Esophagus muscularis mucosa (tissue), 4 donors: ENCODE measurements at places on chromosomes 5 and 9. TPM values are rescaled to one million over a fixed set of nuclear protein-coding genes. Genes with fewer than 3 reads are reported as not detected.

MAP3K1 gene
- 12.3 TPM for total RNA-seq

TRIM7 gene
- 2.1 TPM for total RNA-seq

FAM221B gene
- total RNA-seq: not detected

SPDL1 gene
- total RNA-seq: 3.8 TPM

CTNND2 gene
- 1.3 TPM for total RNA-seq

CDO1 gene
- total RNA-seq: 14.7 TPM

TMOD1 gene
- total RNA-seq: 71.0 TPM

CATSPER3 gene
- total RNA-seq: not detected

KCNIP1 gene
- total RNA-seq: not detected

GABRA6 gene
- total RNA-seq: not detected

OMD gene
- total RNA-seq: 19.9 TPM

ABITRAM gene
- total RNA-seq: 6.3 TPM

GADD45G gene
- total RNA-seq: 90.3 TPM

GRCh38 chr9:16824545-16825330, 45.7 kb downstream of the BNC2 start:
- no peak for DNase-seq
- no peaks in the 10 kb centered on the region for H3K36me3 ChIP-seq
- peaks cover 71% of the 10 kb centered on the region for H3K4me1 ChIP-seq
- peak overlapping the region; percentile 59 for H3K27ac ChIP-seq
- H3K4me3 ChIP-seq: no peak overlapping the region

GRCh38 chr5:72308853-72309191, 11.2 kb downstream of the MRPS27 start:
- no peak overlapping the region for H3K4me3 ChIP-seq
- H3K27ac ChIP-seq: peak overlapping the region; percentile 96
- peaks cover 11% of the 10 kb centered on the region for H3K36me3 ChIP-seq
- H3K27me3 ChIP-seq: no peaks in the 10 kb centered on the region
- H3K4me1 ChIP-seq: peaks cover 25% of the 10 kb centered on the region
- no peak for DNase-seq

GRCh38 chr9:75993434-75993833, 103.0 kb downstream of the PCSK5 start:
- H3K27ac ChIP-seq: no peak overlapping the region
- no peaks in the 10 kb centered on the region for H3K27me3 ChIP-seq
- H3K4me1 ChIP-seq: peaks cover 14% of the 10 kb centered on the region
- DNase-seq: no peak
- H3K36me3 ChIP-seq: no peaks in the 10 kb centered on the region

- H3K4me3 ChIP-seq: no peak overlapping the region
- H3K27ac ChIP-seq: no peak overlapping the region
- H3K27me3 ChIP-seq: no peaks in the 10 kb centered on the region
- H3K4me1 ChIP-seq: no peaks in the 10 kb centered on the region
- peak; percentile 62 for DNase-seq
These were observed 250.3 kb downstream of the ASTN2 start for GRCh38 chr9:117164512-117164911.

DNA sequence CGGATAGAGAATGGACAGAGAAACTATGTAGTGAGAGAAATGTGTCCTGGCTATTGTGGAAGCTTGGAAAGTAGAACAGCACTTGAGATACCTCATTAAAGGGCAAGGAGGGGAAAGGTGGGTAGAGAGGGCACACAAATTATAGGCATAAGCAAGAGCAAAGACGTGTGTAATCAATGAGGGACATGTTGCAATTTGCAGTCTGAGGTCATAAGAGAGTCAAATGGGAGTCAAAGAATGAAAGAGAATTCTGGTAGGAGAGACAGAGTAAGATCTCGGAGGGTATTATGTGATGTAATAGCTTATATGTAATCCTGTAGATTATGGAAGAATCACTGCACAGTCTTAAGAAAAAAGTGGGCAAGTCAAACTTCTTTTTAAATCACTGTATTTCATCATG, 312.0 kb upstream of the RGMB start:
- no peaks in the 10 kb centered on the region for H3K4me1 ChIP-seq
- DNase-seq: no peak
- H3K4me3 ChIP-seq: no peak overlapping the region

GRCh38 chr5:14834584-14835550, 36.7 kb downstream of the ANKH start:
- no peaks in the 10 kb centered on the region for H3K4me1 ChIP-seq
- no peaks in the 10 kb centered on the region for H3K27me3 ChIP-seq
- H3K36me3 ChIP-seq: no peaks in the 10 kb centered on the region
- DNase-seq: no peak
- H3K4me3 ChIP-seq: no peak overlapping the region
- no peak overlapping the region for H3K27ac ChIP-seq

GRCh38 chr5:177361418-177362291, 3.9 kb downstream of the RGS14 start:
- H3K36me3 ChIP-seq: no peaks in the 10 kb centered on the region
- H3K4me3 ChIP-seq: no peak overlapping the region
- no peak overlapping the region for H3K27ac ChIP-seq

- H3K27ac ChIP-seq: peak overlapping the region; percentile 52
- H3K4me3 ChIP-seq: no peak overlapping the region
- H3K27me3 ChIP-seq: no peaks in the 10 kb centered on the region
- DNase-seq: no peak
- H3K36me3 ChIP-seq: no peaks in the 10 kb centered on the region
These were observed 42.8 kb downstream of the TEK start for GRCh38 chr9:27151693-27152404.

DNA sequence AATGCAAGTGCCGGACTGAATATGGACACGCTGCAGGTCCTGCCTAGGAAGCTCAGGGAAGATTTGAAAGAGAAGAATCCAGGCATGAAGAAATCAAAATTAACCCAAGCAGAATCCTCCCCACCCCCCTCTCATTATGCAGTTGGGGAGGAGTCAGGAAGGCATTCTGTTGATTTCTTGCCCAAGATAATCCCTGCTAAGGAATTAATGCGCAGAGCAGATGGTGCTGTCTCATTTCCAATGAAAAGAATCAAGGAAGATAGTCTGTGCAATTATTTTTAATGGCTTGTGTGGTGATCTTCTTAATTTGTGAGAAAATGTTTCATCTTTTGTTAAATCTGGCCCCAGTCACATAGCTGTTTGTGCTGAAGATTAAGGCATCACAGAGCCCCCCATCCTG, 145.0 kb downstream of the ZNF462 start:
- H3K27me3 ChIP-seq: no peaks in the 10 kb centered on the region
- no peak overlapping the region for H3K4me3 ChIP-seq
- H3K36me3 ChIP-seq: peaks cover 63% of the 10 kb centered on the region
- no peaks in the 10 kb centered on the region for H3K4me1 ChIP-seq
- no peak for DNase-seq

DNA sequence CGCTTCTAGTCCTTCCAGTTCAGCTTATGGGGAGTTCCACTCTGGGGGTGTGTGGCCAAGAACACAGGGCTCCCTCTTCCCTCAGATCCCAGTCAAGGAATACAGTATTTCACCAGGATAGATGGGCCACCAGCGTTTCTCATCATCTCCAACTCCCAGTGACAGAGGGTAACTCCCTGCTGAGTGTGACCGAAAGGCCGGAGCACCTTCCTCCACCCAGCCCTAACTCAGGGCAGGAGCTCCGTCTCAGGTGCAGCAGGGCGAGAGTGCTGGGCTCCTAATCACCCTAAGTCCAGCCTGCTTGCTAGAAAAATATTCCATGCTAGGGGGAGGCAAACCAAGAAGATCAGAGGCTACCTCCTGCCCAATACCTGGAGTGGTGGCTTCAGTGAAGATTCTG, 102.6 kb downstream of the ADAMTS2 start:
- DNase-seq: no peak
- H3K36me3 ChIP-seq: no peaks in the 10 kb centered on the region
- no peak overlapping the region for H3K4me3 ChIP-seq
- H3K4me1 ChIP-seq: no peaks in the 10 kb centered on the region
- no peak overlapping the region for H3K27ac ChIP-seq

GRCh38 chr9:124218987-124219461, 38.7 kb upstream of the NEK6 start:
- H3K27me3 ChIP-seq: no peaks in the 10 kb centered on the region
- no peaks in the 10 kb centered on the region for H3K36me3 ChIP-seq
- H3K27ac ChIP-seq: peak overlapping the region; percentile 30
- H3K4me3 ChIP-seq: no peak overlapping the region
- DNase-seq: no peak
- peaks cover 36% of the 10 kb centered on the region for H3K4me1 ChIP-seq

DNA sequence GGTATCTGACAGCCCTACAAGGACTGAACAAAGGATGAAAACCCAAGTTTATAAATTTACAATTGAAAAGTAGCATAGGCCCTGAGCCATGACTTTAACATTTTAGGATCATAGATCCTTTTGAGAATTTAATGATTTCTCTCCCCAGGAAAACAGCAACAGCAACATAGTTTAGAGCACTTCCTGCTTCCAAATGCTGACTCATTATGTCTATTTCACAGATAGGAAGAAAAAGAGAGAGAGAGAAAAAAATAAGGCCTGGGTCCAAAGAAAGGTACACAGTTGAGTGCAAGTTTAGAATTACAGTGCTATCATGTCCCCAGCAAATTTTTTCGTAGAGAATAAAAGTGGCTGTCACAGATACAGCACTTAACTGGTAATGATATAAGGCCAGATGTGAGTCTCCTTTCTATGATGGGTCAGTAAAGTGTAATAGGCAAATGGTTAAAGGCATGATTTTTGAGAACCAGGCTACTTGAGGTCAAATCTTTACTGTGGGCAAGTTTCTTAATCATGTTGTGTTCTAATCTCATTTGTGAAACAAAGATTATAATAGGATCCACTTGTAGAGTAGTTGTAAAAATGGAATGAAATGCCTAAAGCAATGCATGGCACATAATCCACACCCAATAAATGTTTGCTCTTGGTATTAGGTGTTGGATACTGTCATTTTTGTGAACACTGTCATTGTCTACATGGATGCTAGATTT, 12.3 kb upstream of the PPP2R2B start:
- no peaks in the 10 kb centered on the region for H3K27me3 ChIP-seq
- H3K4me1 ChIP-seq: no peaks in the 10 kb centered on the region

DNA sequence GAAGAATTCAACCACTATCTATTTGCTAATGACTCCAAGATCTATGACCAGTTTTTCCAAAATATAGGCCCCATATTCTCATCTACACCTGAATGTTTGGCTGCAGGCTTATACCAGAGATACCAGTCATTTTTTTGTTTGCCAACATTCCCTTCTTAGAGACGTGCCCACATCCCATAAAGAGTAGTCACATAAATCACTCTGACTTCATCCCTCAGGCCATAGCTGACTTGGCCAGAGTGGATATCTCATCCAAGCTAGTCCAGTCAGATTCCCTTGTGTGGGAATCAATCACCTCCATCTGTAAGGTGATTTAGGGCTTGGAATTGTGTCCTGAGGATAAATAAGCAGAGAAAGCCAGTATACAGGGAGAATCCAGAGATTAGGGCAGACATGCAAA, 124.3 kb upstream of the SLC24A2 start:
- no peaks in the 10 kb centered on the region for H3K27me3 ChIP-seq
- H3K4me3 ChIP-seq: no peak overlapping the region
- peak; percentile 5 for DNase-seq
- H3K4me1 ChIP-seq: no peaks in the 10 kb centered on the region

DNA sequence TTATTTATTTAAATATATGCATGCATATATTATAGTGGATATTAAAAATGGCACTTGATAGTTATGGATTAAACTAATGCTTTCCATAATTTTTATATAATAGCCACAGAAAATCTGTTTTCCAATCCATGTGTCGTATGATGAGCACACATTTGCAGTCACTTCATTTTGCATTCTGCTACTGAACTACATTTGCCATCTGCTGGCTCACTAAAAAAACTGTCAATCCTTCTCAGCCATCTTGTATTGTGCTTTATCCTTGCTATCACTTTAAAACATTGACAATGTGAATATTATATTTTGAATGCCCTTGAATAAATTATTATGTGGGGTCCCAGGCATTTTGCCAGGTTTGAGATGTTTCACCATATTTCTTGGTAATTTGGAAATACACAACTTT, 586.6 kb downstream of the DNAH5 start:
- no peak for DNase-seq
- no peaks in the 10 kb centered on the region for H3K27me3 ChIP-seq
- no peaks in the 10 kb centered on the region for H3K4me1 ChIP-seq

GRCh38 chr5:134490255-134490924, 35.1 kb upstream of the JADE2 start:
- no peaks in the 10 kb centered on the region for H3K36me3 ChIP-seq
- H3K27me3 ChIP-seq: no peaks in the 10 kb centered on the region
- H3K4me3 ChIP-seq: no peak overlapping the region
- peak; percentile 75 for DNase-seq

DNA sequence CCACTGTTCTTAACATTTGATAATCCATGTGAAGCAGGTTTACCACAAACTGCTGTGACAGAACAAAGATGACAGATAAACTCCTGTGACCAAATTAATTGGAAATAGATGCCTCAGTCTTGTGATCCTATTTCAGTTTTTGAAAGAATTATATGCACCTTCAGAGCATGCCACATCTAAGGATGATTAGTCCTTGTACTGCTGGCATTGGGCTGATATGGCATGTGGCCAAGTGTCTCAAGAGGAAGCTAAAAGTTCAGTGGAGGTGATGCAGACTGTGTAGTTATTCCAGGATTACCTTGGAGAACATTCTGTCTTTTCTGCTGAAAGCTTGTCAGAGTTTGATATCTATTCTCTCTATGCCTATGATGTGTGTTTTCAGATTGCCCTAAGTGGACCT, 314.4 kb upstream of the EFNA5 start:
- no peaks in the 10 kb centered on the region for H3K36me3 ChIP-seq
- DNase-seq: no peak

DNA sequence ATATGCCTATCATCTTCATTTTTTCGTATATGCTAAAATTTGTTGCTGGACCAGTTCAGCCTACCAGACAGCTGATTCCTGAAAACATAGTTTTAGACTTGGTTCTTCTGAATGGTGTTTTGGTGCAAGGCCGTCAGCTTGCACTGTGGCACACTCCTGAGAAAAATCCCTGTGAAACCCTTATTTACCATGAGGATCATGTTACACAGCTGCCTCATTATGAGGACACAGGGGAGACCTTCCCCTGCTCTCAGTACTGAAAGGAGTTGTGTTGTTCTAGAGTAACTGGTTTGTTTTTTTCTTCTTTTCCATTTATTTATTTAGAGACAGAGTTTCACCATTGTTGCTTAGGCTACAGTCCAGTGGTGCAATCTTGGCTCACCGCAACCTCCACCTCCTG, 37.6 kb downstream of the MAST4 start:
- no peaks in the 10 kb centered on the region for H3K27me3 ChIP-seq
- DNase-seq: no peak
- H3K36me3 ChIP-seq: no peaks in the 10 kb centered on the region
- H3K27ac ChIP-seq: no peak overlapping the region
- no peaks in the 10 kb centered on the region for H3K4me1 ChIP-seq

- no peak overlapping the region for H3K4me3 ChIP-seq
- H3K4me1 ChIP-seq: no peaks in the 10 kb centered on the region
- H3K27me3 ChIP-seq: no peaks in the 10 kb centered on the region
- no peak for DNase-seq
- no peaks in the 10 kb centered on the region for H3K36me3 ChIP-seq
- H3K27ac ChIP-seq: no peak overlapping the region
These were observed 77.2 kb downstream of the SLCO6A1 start for GRCh38 chr5:102421647-102422046.
